ENCODE measurements at places on chromosomes 1 and 21.

DNA sequence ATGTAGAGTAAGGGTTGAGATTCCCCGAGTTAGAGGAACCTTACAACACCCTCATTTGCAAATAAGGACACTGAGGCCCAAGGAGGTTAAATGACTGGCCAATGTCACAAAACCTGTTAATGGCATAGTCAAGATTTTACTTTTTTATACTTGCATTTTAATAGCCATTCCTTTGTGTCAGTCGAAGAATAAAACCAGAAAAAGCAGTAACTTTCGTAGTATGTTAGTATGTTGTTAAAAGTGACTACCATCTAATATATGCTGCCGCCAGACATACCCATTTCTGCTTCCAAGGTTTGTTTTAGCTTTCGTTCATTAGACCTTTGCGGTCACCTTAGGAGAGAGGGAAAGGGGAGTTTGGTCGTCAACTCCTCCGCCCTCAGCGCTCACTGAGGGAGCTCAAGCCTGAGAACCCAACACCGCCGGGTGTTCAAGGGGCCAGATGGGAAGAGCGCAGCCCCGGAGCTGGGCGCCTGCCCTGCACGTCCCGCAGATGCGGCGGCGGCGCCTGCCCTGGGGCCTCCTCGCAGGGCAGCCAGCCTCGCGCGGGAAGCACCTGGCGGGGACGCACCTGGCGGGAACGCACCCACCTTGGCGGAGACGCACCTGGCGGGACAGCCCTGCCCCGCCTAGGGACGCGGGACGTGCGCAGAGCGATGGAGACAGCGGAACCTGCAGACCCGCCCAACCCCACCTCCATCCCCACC, 466 bp downstream of the VPS26C start:
- peak; percentile 19 for DNase-seq

- DNase-seq = no peak
Measured at GRCh38 chr1:208233978-208234377, 10.2 kb downstream of the PLXNA2 start.

- no peak for DNase-seq
Measured at GRCh38 chr1:225996946-225997545, 2.1 kb downstream of the SDE2 start.

GRCh38 chr1:67791261-67791660, 42.0 kb downstream of the GNG12 start:
- no peak for DNase-seq

DNA sequence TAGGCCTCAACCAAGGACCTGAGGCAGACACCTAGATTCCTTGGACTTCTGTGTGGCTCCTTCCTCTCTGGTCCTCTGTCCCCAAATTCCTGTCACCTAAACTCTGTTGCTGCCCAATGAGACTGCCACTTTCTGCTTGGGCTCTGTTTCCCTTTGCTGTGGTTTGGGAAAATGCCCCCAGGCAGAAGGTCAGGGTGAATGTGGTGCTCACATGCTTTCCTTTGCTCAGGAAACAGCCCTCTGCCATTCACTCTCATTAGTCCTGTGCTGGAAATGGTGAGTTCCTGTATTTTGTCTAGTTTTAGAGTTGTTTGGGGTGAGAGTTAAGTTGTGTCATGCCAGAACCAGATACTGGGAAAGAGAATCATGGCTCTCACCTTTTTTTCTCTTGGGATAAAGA, 22.7 kb upstream of the SHE start:
- DNase-seq = no peak

GRCh38 chr1:41810446-41810845, 108.3 kb downstream of the HIVEP3 start:
- no peak for DNase-seq

GRCh38 chr21:29082046-29082815, 8.8 kb upstream of the CCT8 start:
- DNase-seq = no peak

DNA sequence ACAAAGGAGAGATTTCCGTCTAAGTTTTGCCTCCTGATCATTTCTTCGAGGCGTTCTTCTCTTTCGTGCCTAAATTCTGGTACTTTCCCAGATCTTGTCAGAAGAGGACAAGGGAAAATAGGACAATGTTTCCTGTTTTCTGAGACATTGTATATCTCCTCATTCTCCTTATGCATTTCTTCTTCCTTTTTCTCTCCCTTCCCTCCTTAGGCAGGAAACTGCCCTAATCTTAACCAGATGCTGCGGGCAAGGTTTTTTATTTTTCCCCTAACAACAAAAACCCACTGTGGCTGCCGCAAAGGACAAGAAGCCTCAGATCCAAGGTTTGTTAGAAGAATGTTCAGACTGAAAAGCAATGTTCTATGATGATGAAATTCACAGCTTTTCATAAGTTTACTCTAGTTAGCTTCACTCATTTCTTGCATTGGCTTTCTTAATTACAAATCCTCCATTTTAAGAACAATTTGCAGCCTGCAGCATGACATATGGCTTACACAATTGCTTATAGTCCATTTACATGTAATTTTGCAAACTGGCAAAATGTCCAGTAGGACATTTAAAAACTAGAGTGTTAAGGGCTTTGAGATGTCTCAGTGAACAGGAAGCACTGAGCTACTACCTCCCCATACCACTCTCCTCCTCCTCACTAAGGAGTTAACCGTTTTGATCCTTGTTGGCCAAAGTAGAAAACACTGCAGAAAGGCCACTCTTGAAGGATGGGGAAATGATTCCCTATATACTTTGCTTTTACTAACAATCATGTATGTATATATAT, 624 bp downstream of the CTSK start:
- DNase-seq = no peak

- peak; percentile 37 for DNase-seq
Measured at GRCh38 chr21:46183910-46184624, at the start of gene SPATC1L. Gene SPATC1L (minus strand): TSS chr21:46184459. CDS start chr21:46182816, 1,643 bp downstream.

GRCh38 chr1:226511296-226511695, 37.3 kb upstream of the STUM start:
- no peak for DNase-seq

DNA sequence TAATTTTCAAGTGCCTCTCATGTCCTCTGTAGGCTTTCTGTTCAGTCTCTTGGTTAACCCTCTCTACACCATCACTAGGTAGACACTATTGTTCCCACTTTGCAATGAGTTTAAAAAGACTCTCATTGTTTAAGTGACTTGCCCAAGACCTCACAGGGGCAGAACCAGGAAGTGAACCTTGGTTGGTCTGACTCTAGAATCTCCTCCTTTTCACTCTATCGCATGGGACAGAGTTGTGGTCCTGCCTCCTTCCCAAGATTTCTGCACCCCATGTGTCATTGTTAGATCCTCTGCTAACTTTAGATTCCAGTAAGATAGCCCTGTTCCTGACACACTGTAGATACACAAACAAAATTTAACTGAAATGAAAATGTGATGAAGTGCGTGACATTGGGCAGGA, 481.7 kb upstream of the USP24 start:
- DNase-seq = no peak

GRCh38 chr1:203465146-203465798, 10.3 kb upstream of the PRELP start:
- DNase-seq = no peak

DNA sequence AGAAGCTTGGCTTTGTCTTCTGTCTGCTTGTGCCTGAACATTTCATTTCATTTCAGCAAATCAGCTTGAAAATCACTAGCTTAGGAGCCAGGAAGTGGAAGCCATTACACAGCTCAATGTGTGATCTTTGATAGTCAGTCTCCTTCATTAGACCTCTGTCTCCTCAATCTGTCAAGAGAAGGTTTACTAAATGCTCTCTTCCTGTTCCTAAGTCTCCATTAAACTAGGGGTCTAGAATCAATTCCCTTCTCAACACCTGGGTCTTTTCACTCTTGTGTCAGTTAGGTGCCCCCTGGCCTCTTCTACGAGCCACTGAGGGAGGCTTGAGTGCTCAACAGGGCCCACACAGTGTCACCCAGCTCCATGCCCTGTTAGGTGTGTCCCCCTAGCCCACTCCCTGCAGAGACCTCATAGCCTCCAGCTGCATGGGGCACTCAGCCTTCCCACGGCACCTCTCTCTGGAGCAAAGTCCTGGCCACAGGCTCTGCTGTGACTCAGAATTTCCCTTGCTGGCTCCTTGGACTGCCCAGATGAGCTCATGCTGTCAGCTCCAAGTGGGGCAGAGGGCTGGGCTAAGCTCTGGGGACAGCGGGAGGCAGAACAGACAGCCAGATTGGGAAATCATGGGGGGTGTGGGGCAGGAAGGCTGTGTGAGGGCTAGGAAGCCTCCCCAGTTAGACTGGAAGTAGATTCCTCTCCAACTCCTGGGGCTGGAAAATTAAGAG, 115.7 kb upstream of the IPO9 start:
- DNase-seq = no peak

GRCh38 chr1:7369866-7370265, 401.2 kb upstream of the VAMP3 start:
- no peak for DNase-seq

- DNase-seq = no peak
Measured at GRCh38 chr21:35530766-35531165, 481.7 kb upstream of the RUNX1 start.

DNA sequence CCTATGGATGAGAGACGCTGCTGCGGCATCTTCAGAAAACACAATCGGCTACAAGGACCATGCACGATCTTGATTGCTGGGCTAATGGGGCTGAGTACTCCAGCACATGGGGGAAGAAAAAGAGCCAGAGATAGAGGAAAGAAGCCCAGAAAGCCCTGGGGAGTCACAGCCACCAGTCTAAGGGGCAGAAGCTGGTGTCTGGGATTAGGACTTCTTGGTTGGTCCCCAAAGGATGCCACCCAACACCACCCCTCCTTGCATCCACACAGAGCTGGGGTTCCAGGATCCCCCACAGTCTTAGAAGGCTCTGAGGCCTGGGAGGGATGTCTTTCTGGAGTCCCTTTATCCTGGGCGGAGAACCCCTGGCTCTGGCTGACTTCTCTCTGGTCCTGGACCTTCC, 98.4 kb upstream of the TARDBP start:
- no peak for DNase-seq

- no peak for DNase-seq
Measured at GRCh38 chr1:199946305-199947155, 81.0 kb upstream of the NR5A2 start.

GRCh38 chr1:9858293-9859035, 34.7 kb upstream of the CLSTN1 start:
- no peak for DNase-seq

Measured in stimulated activated CD8-positive, alpha-beta memory T cell treated with anti-CD3 and anti-CD28 coated beads, Interleukin-7, amount 100 ng/mL, for 48 hours (primary cell).